ENCODE measurements at places on chromosomes 4 and X.

GRCh38 chr4:25015012-25015411, 15.7 kb downstream of the LGI2 start:
- no peak for DNase-seq

- no peak for DNase-seq
Measured at GRCh38 chrX:41110801-41111625, 25.8 kb downstream of the USP9X start.

DNA sequence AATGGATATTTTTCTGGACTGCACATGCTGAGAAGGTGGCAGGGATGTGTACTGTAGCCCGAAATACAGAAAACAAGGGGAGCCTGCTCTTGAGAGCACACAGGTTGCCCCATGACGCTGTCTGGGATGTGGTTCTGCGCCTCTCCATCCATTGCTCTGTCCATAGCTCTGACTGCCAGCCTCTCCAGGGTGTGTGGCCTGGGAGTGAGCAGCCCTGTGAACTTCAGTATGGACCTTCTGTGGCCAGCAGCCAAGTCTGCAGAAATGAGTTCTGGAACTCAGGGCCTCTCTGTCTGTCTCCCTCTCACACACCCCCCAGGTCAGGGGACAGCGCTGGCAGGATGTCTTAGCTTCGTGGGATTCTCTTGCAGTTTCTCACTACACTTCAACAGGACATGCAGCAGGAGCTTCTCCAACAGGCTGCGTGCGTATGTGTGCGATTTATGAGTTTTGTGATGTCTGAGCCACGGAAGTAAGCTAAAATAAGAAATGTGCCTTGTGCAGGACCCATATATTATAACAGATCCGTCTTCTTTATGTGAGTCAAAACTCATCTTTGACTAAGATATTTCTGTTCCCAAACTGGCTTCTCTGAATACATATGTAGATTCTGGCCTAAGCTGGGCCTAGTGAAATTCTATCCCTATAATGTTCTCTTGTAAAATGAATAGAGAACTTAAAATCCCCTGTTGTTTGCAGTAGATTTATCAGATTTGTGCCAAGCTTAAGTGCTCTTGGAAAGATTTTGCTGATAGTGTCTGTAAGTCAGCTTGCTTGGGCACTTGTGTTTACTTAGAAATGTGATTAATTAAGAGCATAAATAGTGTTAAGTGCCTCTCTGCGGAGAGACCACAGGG, 40.0 kb downstream of the PROM1 start:
- no peak for DNase-seq

- DNase-seq: no peak
Measured at GRCh38 chr4:81523672-81524327, 52.1 kb upstream of the RASGEF1B start.

DNA sequence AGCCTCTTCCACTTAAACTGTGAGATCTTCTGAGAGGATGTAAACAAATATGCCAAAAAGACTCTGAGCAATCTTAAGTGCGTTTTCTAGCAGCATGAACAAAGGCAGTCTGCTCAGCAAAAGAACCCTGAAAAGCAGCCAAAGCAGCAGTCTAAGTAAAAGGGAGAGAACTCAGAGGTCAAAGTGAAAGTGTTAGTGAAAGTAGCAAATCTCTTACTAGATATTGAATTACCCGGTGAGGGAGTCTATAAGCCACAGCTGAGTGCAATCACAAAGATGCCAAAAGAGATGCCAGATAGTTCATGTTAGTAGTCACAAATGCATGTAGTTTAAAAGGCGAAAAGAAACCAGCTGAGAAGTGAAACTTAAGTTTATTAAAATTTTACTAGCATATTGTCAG, 7.9 kb upstream of the GNRHR start:
- DNase-seq: no peak

GRCh38 chr4:90855111-90855510, 727.9 kb downstream of the CCSER1 start:
- DNase-seq: no peak

- DNase-seq: peak; percentile 1
Measured at GRCh38 chrX:3743801-3744439, 30.5 kb upstream of the PRKX start.

DNA sequence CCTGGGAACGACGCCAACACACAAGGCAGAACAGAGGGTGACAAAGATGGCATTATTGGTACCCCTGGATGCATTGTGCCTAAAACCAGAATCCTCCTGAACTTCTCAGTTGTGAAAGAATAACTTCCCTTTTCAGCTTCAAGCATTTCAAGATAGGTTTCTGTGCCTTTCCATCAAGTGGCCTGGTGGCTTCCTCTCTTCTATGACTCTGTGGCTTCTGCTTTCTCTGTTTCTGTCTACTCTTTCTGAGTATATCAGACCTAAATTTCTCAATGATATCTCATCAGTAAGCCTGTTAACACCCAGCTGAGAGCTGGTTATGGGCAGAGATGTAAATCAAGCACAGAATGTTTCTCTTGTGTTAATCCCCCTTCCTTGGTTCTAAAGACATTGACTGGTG, 21.4 kb upstream of the FAM9B start:
- no peak for DNase-seq

DNA sequence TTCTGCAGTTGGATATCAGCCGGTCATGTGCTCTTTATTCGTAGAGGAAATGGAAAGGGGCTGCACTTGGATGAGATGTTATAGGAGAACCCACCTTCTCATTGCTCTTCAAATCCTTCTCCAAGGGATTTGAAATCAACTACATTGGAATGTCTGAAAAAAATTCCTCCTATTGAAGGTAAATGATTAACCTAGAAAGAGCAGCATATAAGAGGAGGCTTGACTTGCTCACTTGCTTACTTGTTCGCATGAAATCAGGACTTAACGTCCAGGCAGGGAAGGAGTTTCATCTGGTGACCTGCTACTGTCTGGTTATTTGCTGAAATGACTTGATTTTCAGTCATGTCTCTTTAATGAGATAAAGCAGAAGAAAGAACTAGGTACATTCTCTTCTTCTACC, 338.4 kb upstream of the NOCT start:
- DNase-seq: no peak

DNA sequence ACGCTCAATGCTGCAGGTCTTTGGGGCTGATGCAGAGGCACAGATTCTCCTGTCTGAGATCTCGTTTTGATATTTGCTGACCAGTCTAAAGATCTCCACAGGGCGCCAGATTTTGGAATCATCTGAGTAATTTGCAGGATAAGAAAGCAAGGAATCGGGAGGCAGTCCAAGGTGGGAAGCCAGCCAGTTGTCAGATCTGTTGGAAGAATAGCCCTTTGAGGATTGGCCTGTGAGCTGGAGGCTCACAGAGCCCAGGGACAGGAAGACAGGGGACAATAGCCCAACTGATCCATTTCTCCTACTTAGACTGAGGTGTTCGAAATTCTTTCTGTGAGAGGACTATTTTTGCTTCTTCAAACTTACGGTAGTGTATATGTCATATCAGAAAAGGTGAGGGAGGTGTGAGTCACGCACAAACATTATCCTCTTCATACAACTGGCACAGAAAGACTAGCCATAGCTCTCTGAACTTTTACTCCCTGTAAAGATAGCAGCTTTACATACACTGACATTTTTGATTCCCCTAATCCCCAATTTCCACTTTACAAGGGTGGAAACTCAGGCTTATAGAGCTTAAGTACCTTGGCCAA, 8.8 kb downstream of the DIPK2B start:
- no peak for DNase-seq

DNA sequence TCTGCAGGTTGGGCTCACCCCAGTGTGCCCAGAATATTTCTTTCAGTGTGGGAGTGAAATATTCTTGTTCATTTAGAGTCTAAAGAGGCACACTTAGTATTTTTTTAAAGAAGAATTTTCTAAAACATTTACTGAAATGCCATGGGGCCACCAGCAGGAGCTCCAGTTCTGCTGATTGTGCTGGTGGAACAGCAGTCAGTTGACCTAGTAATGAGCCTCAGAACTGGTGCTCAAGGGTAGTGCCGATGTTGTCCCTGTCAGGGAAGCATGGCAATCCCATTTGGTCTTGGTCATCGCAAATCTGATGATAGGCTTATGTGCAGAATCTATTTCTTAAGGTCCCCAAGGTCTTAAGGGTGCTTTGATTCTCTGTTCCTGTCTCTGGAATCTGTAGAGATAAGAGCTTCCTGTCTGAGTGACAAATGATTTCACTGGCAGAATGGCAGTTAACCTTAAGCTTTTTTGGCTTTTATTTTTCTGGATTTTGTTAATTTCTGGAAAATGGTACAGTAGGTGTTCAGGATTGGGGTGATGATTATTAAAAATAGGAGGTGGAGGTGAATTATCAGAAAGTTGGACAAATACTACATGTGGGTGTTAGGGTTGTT, 31.3 kb downstream of the JADE1 start:
- DNase-seq: no peak

DNA sequence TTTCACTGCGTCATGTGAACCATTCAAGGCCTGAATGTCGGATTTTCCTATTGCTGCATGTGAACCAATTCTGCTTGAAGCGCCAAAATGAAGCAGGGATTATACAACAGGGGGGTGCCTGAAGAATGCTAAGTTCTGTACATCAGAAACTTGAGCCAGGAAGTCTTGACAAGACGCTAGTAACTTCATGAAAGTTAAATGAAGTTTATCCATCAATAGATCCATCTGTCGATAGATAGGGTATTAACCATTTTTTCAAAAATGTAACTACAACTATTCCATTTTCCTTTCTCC, 590 bp upstream of the NAF1 start:
- DNase-seq: no peak

DNA sequence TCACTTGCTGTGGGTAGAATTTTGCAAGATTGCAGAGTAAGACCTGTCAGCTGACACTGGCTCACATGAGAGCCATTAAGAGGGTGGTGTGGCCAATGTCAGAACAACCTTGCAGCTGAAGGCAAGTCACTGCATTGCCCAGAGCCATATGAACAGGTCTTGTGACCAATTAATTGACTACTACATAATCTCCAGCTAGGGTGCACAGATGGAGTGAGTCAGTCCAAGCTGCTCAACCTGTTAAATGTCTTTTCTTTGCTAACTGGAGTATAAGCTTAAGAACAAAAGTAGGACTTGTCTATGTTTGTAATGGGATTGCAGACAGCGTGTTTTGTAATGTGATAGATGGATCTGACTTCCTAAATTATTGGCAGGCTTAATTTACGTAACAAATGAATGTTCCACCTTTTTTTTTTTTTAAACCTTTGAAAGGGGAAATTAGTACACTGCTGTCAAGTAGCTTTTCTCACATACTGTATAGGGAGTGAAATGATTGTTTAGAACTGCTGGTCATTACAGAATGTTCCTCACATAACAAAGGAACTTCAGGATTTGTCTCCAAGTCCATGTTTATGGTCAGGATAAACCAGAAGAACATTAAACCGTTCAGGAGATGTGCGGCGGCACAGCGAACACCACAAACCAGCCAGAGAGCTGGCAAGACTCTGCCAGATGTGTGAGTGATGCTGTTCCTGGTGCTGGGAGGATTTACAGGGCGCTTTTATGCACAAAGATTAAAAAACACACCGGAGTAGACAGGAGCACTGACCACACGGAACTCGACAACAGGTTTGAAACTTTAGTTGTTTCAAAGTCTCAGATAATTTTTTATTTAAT, 37.0 kb downstream of the FNIP2 start:
- DNase-seq: no peak

Measured in stimulated activated CD4-positive, alpha-beta T cell treated with anti-CD3 and anti-CD28 coated beads, TNF-alpha, amount 100 ng/mL, for 4 hours (primary cell).